ENCODE measurements at places on chromosomes 5 and 9. TPM values are rescaled to one million over a fixed set of nuclear protein-coding genes. Genes with fewer than 3 reads are reported as not detected.

WNT8A gene
- polyA plus RNA-seq, result not detected

DNA sequence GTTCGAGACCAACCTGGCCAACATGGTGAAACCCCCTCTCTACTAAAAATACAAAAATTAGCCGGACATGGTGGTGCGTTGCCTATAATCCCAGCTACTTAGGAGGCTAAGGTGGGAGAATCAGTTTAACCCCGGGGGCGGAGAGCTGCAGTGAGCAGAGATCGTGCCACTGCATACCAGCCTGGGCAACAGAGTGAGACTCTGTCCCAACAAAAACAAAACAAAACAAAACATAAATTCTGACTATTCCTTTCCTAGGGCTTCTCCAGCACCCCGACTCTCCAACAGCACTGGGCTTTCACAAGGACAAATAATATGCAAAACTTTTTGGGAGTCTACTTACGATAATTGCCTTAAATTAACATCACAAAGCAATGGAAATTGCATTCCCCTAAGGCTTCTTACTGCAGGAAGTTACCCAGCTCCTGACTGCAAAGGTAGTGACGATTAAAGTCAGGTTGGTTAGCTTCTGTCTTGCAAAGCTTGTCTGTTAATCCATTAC is 15.9 kb upstream of the CDKN2AIPNL start:
- no peak overlapping the region for H3K27ac ChIP-seq
- no peak for DNase-seq
- no peaks in the 10 kb centered on the region for H3K36me3 ChIP-seq
- H3K4me3 ChIP-seq, result no peak overlapping the region
- H3K27me3 ChIP-seq, result no peaks in the 10 kb centered on the region
- no peaks in the 10 kb centered on the region for H3K4me1 ChIP-seq

PCDHGB2 gene
- not detected for polyA plus RNA-seq

- H3K27ac ChIP-seq, result peak overlapping the region; percentile 97
- peak; percentile 83 for DNase-seq
- peaks cover 97% of the 10 kb centered on the region for H3K4me1 ChIP-seq
- peak overlapping the region; percentile 81 for H3K4me3 ChIP-seq
Observed at GRCh38 chr5:157596487-157596886, 20.9 kb upstream of the ADAM19 start.

DNA sequence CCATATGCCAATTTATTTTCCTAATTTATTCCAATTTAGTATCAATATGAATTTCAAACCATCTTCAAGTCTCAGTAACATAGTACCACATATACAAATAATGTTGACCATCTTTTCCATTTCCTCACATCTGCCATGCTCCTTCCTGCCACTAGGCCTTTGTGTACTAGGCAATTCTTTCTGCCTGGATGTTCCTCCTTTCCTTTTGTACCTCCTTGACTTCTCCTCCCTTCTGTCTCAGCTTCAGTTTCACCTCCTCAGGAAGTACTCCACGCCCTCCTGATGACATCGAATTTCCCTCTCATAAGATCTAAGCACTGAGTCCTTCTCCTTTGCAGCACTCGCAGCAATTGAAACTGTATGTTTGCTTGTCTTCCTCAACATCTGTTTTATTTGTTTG is 53.9 kb downstream of the MEF2C start:
- H3K27me3 ChIP-seq, result no peaks in the 10 kb centered on the region
- H3K27ac ChIP-seq, result peak overlapping the region; percentile 95
- H3K4me3 ChIP-seq, result peak overlapping the region; percentile 87

DNA sequence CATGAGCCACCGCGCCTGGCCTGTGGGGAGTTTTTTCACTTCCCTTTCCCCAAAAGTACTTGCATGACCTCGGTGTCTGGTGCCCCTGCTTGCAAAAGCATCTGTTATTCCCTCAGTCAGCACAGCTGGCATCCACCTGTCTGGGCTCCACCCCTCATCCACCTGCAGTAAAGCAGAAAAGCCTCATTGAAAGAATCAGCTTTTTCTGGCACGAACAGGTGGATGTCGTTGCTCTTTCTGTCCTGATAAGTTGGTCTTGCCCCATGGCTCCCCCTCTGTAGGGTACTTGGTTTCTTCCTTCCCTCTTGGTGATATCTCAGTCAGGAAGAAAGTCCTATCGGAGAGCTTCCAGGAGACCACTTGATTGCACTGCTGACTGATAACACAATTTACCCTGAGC is 37.4 kb downstream of the WWC1 start:
- H3K4me3 ChIP-seq, result no peak overlapping the region
- H3K27ac ChIP-seq, result no peak overlapping the region
- H3K27me3 ChIP-seq, result peaks cover 30% of the 10 kb centered on the region
- H3K4me1 ChIP-seq, result no peaks in the 10 kb centered on the region
- DNase-seq, result no peak

- no peaks in the 10 kb centered on the region for H3K36me3 ChIP-seq
- no peak overlapping the region for H3K4me3 ChIP-seq
- no peaks in the 10 kb centered on the region for H3K27me3 ChIP-seq
- DNase-seq, result no peak
Observed at GRCh38 chr9:8365029-8365428, 565.5 kb upstream of the DMAC1 start.

- H3K36me3 ChIP-seq, result no peaks in the 10 kb centered on the region
- H3K27me3 ChIP-seq, result peaks cover 10% of the 10 kb centered on the region
- no peaks in the 10 kb centered on the region for H3K4me1 ChIP-seq
Observed at GRCh38 chr9:73210886-73211666, 59.4 kb downstream of the ANXA1 start.

DNA sequence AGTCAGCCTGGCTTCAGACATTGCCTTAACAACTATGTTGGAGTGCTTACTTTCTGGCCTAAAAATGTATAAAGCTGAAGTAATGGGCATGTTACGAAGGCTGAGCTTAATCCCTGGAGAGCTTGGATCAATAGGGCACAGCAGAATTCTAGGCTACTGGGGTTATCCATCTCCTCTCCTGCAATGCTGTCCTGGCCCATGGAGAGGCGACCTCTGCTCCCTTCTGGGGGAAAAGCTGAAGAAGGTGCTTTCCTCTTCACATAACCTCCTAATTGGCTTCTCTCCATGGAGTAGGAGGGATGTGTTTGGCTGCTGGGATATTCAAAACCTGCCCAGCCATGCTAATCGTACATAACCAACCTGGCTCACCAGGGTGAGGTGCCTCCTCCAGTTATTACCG is 403.5 kb downstream of the DMRT2 start:
- DNase-seq, result no peak
- H3K27me3 ChIP-seq, result peaks cover 10% of the 10 kb centered on the region
- H3K36me3 ChIP-seq, result no peaks in the 10 kb centered on the region
- no peak overlapping the region for H3K27ac ChIP-seq

GRCh38 chr5:95850391-95850894 is 27.9 kb upstream of the GLRX start:
- no peaks in the 10 kb centered on the region for H3K4me1 ChIP-seq
- H3K27ac ChIP-seq, result no peak overlapping the region
- no peak overlapping the region for H3K4me3 ChIP-seq
- H3K27me3 ChIP-seq, result no peaks in the 10 kb centered on the region

- no peak for DNase-seq
- no peaks in the 10 kb centered on the region for H3K36me3 ChIP-seq
- peaks cover 7% of the 10 kb centered on the region for H3K27me3 ChIP-seq
- H3K4me3 ChIP-seq, result no peak overlapping the region
Observed at GRCh38 chr9:85178474-85178873, 508.9 kb downstream of the NTRK2 start.

- peaks cover 8% of the 10 kb centered on the region for H3K27me3 ChIP-seq
- no peaks in the 10 kb centered on the region for H3K36me3 ChIP-seq
- DNase-seq, result no peak
Observed at GRCh38 chr9:119500072-119500771, 131.0 kb upstream of the BRINP1 start.

BTNL8 gene
- not detected for polyA plus RNA-seq

DNA sequence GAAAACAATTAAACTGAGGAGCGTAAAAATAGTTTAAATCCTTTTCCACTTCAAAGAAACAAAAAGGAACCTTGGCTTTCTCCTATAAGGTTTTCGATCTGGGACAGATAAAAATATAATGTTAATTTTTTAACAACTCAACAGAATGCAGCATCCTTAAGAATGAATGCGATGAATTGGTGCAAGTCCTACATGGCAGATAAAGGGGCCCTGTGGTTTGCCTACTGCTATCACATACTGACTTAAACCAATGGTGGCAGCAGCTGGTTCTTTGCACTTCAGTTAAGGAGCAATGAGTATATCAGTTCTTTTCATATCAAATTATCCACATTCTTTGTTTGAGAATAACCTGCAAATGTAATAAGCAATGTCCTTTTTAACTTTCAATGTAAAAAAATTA is 12.4 kb upstream of the TYRP1 start:
- H3K4me3 ChIP-seq, result no peak overlapping the region
- no peak overlapping the region for H3K27ac ChIP-seq
- DNase-seq, result no peak
- no peaks in the 10 kb centered on the region for H3K36me3 ChIP-seq

GRCh38 chr5:543755-544674 is 19.8 kb upstream of the SLC9A3 start:
- peaks cover 75% of the 10 kb centered on the region for H3K27me3 ChIP-seq
- peak overlapping the region; percentile 89 for H3K4me3 ChIP-seq
- DNase-seq, result peak; percentile 92
- H3K36me3 ChIP-seq, result peaks cover 3% of the 10 kb centered on the region
- peak overlapping the region; percentile 96 for H3K27ac ChIP-seq
- peaks cover 37% of the 10 kb centered on the region for H3K4me1 ChIP-seq

- no peak overlapping the region for H3K4me3 ChIP-seq
- H3K36me3 ChIP-seq, result peaks cover 5% of the 10 kb centered on the region
- no peaks in the 10 kb centered on the region for H3K27me3 ChIP-seq
- H3K27ac ChIP-seq, result no peak overlapping the region
- H3K4me1 ChIP-seq, result no peaks in the 10 kb centered on the region
Observed at GRCh38 chr9:136381966-136382513, 8.6 kb upstream of the CARD9 start.

- no peak overlapping the region for H3K27ac ChIP-seq
- H3K27me3 ChIP-seq, result no peaks in the 10 kb centered on the region
- H3K4me3 ChIP-seq, result no peak overlapping the region
- peaks cover 7% of the 10 kb centered on the region for H3K36me3 ChIP-seq
Observed at GRCh38 chr9:71648453-71648852, 119.9 kb downstream of the CEMIP2 start.

DNA sequence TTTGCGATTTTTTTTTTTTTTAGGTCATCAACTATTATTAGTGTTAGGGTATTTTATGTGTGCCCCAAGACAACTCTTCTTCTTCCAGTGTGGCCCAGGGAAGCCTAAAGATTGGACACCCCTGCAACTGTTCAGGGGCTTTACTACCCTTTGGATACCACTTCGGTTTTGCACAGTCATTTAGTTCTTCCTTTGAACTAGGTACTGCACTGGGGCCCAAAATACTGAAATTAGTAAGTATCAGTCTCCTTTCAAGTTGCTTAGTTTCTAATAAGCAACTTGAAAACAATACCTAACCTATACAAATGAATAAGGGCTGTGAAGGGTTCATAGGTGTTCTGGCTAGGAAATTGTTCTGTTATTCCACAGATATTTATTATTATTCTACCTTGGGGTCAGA is 45.3 kb downstream of the CWC27 start:
- no peak for DNase-seq
- no peak overlapping the region for H3K27ac ChIP-seq
- H3K36me3 ChIP-seq, result no peaks in the 10 kb centered on the region

- H3K4me1 ChIP-seq, result peaks cover 11% of the 10 kb centered on the region
- H3K27ac ChIP-seq, result no peak overlapping the region
- no peak for DNase-seq
- H3K36me3 ChIP-seq, result peaks cover 4% of the 10 kb centered on the region
- H3K4me3 ChIP-seq, result peak overlapping the region; percentile 57
Observed at GRCh38 chr5:115297031-115297430, 577 bp upstream of the CCDC112 start.

DNA sequence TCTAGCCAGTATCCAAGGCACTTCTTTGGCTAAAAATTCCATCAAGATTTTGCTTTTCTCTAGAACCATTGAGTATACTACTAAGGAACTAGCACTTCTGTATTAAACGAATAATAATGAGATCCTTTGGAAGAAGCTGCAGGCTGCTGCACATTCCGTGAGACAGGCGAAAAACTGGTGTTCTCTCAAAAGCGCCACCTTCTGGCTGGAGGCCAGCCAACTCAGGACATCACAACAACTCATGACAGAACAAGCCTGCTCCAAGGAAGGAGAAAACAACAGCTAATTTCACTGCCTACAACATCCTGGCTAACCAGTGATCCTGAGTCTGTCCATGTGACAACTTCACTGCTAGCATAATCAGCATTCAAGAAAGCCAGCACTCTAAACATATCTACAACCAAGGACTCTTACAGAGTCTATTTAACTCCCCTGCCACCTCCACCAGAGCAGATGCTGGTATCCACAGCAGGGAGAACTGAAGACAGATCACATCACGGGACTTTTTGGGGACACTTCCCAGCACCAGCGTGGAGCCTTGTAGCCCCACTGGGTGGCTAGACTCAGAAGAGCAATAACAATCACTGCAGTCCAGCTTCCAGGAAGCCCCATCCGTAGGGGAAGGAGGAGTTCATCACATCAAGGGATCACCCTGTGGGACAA is 150.5 kb downstream of the YTHDC2 start:
- no peak overlapping the region for H3K4me3 ChIP-seq
- H3K27ac ChIP-seq, result no peak overlapping the region
- no peaks in the 10 kb centered on the region for H3K4me1 ChIP-seq
- DNase-seq, result no peak
- H3K27me3 ChIP-seq, result peaks cover 8% of the 10 kb centered on the region
- H3K36me3 ChIP-seq, result no peaks in the 10 kb centered on the region

CCL27 gene
- not detected for polyA plus RNA-seq

DNA sequence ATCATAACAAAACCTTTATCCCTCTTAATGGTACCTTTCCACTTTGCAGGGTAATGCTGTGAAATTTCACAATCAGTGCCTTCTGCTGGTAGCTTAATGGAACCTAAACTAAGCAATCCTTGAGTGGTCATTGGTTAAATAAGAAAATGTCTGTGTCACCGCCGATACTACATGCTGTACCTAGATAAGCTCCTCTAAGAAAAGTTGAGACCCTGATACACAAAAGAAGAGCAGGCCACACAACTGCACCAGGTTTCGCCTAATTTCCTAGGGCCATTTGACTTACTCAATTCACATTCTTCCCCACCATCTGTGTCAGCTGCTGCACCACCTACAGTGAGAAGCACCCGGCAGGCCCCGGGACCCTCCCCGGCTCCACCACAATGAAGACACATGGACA is 9.0 kb upstream of the EDF1 start:
- no peak for DNase-seq
- H3K27me3 ChIP-seq, result no peaks in the 10 kb centered on the region
- no peak overlapping the region for H3K4me3 ChIP-seq
- no peaks in the 10 kb centered on the region for H3K4me1 ChIP-seq
- H3K27ac ChIP-seq, result no peak overlapping the region
- no peaks in the 10 kb centered on the region for H3K36me3 ChIP-seq

- no peak for DNase-seq
- H3K27me3 ChIP-seq, result peaks cover 6% of the 10 kb centered on the region
- no peak overlapping the region for H3K4me3 ChIP-seq
- H3K27ac ChIP-seq, result no peak overlapping the region
- no peaks in the 10 kb centered on the region for H3K4me1 ChIP-seq
- H3K36me3 ChIP-seq, result peaks cover 11% of the 10 kb centered on the region
Observed at GRCh38 chr5:5788793-5789192, 366.3 kb downstream of the ICE1 start.

FAM153A gene
- polyA plus RNA-seq, result not detected

SNCAIP gene
- polyA plus RNA-seq, result not detected
